ENCODE measurements at places on chromosomes 7 and 10. TPM values are rescaled to one million over a fixed set of nuclear protein-coding genes. Genes with fewer than 3 reads are reported as not detected.

GRCh38 chr10:113320211-113320610, 232.6 kb upstream of the HABP2 start:
- no peak for DNase-seq

- DNase-seq = no peak
Observed at GRCh38 chr7:142716596-142716995, 32.7 kb upstream of the PRSS1 start.

DNA sequence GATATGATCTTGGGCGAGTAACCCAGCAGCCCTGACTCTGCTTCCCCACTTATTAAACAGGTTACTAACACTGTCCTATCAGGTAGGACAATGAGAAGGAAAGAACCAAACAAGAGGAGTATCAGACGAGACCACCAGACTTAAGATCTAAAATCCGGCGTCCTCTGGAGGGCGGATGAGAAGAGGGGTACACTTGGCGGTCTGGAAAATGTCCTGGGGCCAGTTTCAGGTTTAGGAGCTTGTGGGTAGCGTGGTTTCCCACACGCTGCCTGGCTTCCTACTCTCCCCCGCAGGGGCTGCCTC, 635 bp downstream of the ZNF32 start:
- DNase-seq = no peak

Gene CAV2
- total RNA-seq = not detected

Gene MEST
- total RNA-seq = 3.8 TPM

GRCh38 chr7:146943483-146943882, 826.9 kb downstream of the CNTNAP2 start:
- DNase-seq = no peak

Gene AGAP3
- 24.7 TPM for total RNA-seq

Data from CD4-positive, CD25-positive, alpha-beta regulatory T cell (primary cell).